ENCODE measurements at places on chromosomes 11 and 22.

GRCh38 chr22:20213833-20214708 lies 54.0 kb downstream of the RTN4R start:
- DNase-seq: no peak

- no peak for DNase-seq
Measured at GRCh38 chr11:44748606-44749005, 21.8 kb downstream of the TSPAN18 start.

- no peak for DNase-seq
Measured at GRCh38 chr11:86950661-86950995, 4.6 kb downstream of the FZD4 start.

- no peak for DNase-seq
Measured at GRCh38 chr11:1854132-1854948, 1.5 kb downstream of the LSP1 start.

DNA sequence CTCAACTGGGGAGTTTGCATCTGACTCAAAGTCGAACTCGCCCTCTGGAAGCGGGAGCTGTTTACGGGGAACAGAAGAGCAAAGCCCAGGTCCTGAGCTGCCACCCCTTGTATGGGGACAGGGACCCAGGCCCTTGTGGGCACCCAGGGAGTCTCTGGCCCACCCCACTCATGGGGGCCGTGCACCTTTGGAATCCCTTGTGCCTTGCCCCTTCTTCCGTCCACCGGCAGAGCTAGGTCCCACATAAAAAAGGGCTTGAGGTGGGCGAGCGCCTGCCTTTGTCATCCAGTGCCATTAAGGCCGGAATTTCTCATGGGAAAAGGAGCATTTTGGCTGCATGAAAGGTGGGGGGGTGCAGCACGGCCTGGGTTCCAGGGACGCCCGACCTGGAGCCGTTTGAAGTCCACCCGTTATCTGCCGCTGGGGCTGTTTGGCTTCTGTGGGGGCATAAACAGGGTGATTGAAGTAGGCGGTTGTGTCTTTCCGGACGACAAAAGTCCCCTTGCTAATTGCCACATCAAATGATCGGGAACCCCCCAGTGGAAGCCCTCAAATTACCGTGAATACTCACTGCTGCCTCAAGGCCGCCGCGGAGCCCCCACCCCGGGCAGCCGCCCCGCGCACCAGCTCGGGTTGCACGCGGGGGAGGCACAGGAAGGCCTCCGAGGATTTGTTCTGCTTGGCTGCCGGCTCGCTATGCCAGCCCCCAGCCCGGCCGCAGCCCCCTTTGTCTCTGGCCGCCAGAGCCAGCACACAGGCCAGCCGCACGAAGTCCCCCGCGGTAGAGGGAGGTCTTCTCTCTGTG lies 49.0 kb upstream of the FGF3 start:
- DNase-seq: no peak

DNA sequence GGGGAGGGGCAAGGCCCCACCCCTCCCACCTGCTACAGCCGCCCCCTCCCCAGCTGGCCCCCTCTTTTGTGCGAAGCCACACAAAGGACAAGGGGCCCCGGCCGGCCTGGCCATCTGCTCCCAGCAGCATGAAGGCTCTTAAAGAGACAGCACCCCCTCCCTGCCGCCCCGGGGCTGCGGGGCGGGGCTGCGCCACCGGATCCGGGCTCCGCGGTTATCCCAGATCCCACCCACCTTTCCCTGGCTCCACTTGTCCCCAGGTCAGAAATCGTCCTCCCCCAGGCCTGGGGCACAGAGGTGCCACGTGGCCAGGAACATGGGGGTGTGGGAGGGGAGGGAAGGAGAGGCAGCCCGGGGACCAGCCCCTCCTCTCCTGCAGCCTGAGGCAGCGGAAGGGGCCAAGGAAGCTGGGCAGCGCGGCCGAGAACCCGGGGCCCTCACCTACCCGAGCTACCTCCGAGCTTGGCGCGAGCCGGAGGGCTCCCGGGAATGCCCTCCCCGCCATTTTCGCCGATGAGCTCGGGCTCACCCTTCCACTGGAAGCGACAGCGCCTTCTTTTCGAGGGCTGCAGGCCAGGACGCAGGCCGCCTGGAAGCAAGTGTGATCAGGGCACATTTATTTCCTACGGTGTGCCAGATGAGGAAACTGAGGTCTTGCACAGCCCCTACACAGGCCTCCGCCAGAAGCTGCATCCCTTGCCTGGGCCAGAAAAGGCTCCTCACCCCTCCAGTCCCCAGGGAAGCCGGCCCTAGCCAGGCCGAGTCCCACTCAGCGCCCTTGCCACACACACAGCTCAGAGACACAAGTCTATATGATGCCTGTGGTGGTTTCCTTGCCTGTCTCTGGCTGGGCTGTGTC lies 2.5 kb upstream of the RCOR2 start:
- DNase-seq: no peak

GRCh38 chr11:16986434-16987204 lies 27.6 kb downstream of the PLEKHA7 start:
- DNase-seq: no peak

DNA sequence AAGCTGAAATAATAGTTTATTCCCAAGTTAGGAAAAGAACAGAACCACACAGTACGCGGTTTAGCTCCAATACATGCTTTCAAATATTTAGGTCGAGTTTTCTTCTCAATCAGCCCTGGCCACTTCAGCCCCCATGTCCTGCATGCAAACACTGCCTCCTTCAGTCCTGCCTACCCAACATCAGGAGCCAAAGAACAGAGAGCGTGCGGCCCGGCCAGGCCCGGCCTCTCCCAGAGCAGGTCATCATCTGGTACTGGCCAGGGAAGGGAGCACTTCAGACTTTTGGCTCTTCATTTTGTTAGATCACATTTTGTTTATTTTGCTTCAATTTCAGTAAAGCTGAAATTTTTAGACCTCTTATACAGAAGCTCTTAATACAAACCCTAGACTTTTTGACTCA lies 6.7 kb downstream of the BRD1 start:
- no peak for DNase-seq

- no peak for DNase-seq
Measured at GRCh38 chr22:38155703-38156102, 25.9 kb downstream of the PLA2G6 start.

Measured in NCI-H446 treated with DMSO at 0.1 percent for 48 hours (cell line).